Effector memory CD4-positive, alpha-beta T cell (primary cell): ENCODE measurements at places on chromosomes 3 and 15.

- no peak for DNase-seq
- no peak overlapping the region for H3K27ac ChIP-seq
- H3K4me3 ChIP-seq: no peak overlapping the region
- no peaks in the 10 kb centered on the region for H3K36me3 ChIP-seq
Measured at GRCh38 chr15:25993506-25993905, 130.4 kb upstream of the ATP10A start.

DNA sequence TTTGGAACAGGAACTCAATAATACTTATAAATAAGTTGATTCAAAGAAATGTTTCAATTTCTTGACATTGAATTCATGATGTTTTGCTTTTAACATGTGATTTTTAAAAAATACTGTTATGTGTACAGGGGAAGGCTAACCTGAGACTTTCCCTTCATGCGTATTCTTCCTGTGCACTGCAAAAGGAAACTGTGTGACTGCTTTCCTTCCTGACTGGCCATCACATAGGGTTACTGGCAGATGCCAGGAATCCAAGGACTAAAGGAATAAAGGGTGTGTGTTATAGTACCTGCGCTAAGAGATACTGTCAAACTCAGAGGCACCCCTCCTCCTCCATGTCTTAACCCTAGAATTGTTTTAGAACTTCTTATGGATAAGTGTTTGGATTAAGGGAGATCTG lies 236.0 kb downstream of the UBE2E2 start:
- no peak for DNase-seq
- no peak overlapping the region for H3K4me3 ChIP-seq
- H3K27ac ChIP-seq: no peak overlapping the region
- H3K27me3 ChIP-seq: no peaks in the 10 kb centered on the region
- no peaks in the 10 kb centered on the region for H3K36me3 ChIP-seq

- H3K27ac ChIP-seq: no peak overlapping the region
- no peaks in the 10 kb centered on the region for H3K36me3 ChIP-seq
- no peak for DNase-seq
- no peaks in the 10 kb centered on the region for H3K27me3 ChIP-seq
- H3K4me3 ChIP-seq: no peak overlapping the region
Measured at GRCh38 chr3:10628891-10629670, 123.7 kb upstream of the ATP2B2 start.

DNA sequence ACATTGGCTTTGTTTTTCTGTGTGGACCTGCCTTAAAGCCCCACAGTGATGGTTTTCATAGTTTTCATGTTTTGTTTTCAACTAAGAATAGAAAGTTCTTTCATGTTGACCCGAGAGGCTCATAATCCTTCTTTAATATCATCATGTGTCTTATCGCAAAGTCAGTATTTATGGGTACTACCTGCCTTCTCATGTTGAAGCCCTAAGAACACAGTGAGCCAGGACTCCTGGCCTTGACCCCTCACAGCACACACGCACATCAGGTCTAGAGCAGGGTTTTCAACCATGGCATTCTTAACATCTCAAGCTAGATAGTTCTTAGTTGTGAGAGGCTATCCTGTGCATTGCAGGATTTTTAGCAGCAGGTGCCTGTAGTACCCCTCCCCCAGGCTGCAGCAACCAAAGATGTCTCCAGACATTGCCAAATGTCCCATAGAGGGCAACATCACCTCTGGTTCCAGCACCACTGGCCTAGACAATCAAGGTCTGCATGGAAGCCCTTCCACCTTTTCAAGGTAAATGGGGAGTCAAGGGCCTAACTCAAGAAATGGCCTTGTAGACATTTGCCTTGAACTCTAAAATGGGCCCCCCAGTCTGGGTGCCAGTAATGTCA lies 118.3 kb downstream of the MTHFS start:
- no peaks in the 10 kb centered on the region for H3K36me3 ChIP-seq
- H3K27ac ChIP-seq: no peak overlapping the region
- no peaks in the 10 kb centered on the region for H3K4me1 ChIP-seq

GRCh38 chr3:153866901-153867300 lies 254.3 kb upstream of the ARHGEF26 start:
- H3K27ac ChIP-seq: no peak overlapping the region
- DNase-seq: no peak
- no peak overlapping the region for H3K4me3 ChIP-seq
- no peaks in the 10 kb centered on the region for H3K36me3 ChIP-seq
- no peaks in the 10 kb centered on the region for H3K27me3 ChIP-seq

DNA sequence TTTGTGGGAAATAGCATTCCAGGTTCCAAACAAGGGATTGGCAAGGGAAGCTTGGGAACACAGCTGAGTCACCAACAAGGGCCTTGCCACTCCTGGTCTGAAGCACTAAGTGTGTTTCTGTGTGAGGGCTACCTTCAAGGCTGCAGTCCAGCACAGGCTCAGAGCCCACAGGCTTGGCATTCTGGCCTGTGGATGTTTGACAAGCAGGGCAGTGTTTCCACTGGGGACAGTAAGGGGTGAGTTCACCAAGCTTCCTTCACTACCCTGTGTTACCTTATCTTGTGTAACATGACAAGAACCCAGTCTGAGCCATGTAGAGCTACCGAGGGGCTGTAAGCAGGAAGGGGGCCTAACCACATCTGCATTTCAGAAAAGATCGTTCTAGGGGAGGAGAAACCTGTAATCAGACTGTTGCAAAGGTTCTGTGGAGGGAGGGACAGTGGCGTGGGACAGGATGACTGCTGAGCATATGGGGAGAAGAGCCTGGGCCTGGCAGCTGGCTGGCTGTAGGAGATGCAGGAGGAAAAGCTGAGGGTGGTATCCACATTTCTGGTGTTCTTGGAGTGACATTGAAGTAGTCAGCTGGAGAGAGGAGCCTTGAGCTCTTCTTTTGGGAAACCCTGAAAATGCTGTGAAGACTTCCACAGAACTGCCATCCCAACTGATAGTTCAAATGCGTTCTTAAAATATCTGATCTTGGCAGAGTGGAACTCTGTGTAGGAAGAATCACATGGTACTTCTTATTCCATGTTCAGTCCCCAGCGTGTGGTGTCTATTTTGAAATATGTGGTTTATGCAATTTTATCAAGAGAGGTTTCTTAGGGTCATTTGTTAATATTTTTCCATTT lies 61.3 kb downstream of the CTDSPL start:
- H3K4me3 ChIP-seq: no peak overlapping the region
- H3K36me3 ChIP-seq: no peaks in the 10 kb centered on the region
- DNase-seq: no peak
- no peaks in the 10 kb centered on the region for H3K27me3 ChIP-seq
- no peak overlapping the region for H3K27ac ChIP-seq
- no peaks in the 10 kb centered on the region for H3K4me1 ChIP-seq

GRCh38 chr3:111152496-111152895 lies 80.9 kb downstream of the NECTIN3 start:
- no peak for DNase-seq
- H3K27me3 ChIP-seq: no peaks in the 10 kb centered on the region
- H3K4me1 ChIP-seq: no peaks in the 10 kb centered on the region
- H3K36me3 ChIP-seq: no peaks in the 10 kb centered on the region
- H3K4me3 ChIP-seq: no peak overlapping the region
- H3K27ac ChIP-seq: no peak overlapping the region

DNA sequence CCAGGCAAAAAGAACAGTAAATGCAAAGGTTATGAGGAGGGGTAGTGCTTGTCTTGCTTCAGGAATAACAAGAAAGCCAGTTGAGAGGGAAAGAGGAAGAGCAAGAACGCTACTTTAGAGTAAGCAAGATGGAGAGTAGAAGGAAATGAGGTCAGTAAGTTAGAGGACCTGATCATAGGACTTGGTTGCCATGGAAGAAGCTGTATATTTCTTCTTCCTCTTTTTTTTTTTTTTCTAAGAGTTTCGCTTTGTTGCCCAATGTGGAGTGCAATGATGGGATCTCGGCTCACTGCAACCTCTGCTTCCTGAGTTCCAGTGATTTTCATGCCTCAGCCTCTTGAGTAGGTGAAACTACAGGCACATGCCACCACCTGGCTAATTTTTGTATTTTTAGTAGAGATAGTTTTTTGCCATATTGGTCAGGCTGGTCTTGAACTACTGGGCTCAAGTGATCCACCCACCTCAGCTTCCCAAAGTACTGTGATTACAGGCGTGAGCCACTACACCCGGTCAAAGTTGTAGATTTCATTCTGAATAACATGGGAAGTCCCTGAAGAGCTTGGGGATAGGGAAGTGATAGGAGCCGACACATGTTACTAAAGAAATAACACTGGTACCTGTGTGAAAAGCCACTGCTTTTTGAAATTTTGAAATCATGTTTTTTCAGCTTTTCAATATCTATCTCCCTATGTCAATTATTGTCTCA lies 527.9 kb upstream of the NAALADL2 start:
- no peak overlapping the region for H3K27ac ChIP-seq
- no peaks in the 10 kb centered on the region for H3K36me3 ChIP-seq
- DNase-seq: no peak
- no peaks in the 10 kb centered on the region for H3K4me1 ChIP-seq

- H3K4me1 ChIP-seq: no peaks in the 10 kb centered on the region
- no peak overlapping the region for H3K27ac ChIP-seq
- H3K36me3 ChIP-seq: no peaks in the 10 kb centered on the region
Measured at GRCh38 chr3:177893331-177893730, 642.9 kb upstream of the KCNMB2 start.

DNA sequence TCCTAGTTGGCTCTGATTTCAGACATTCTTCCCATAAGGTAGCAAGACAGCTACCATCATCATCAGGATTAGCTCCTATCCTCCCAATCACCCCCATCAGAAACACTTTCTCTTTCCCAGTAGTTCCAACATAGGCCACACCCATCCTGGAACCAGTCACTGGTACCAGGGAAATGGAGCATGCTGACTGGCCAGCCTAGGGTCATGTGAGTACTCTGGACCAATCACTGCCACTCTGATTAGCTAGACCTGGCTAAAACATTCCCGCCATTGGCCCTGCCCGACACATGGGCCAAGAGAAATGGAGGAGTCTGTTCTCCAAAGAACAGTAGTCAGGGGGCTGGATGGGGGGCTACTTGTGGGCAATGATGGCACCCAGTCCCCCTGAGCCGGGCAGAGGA lies 12.4 kb downstream of the EFCC1 start:
- DNase-seq: no peak
- no peaks in the 10 kb centered on the region for H3K27me3 ChIP-seq
- no peak overlapping the region for H3K4me3 ChIP-seq
- peaks cover 39% of the 10 kb centered on the region for H3K4me1 ChIP-seq
- no peak overlapping the region for H3K27ac ChIP-seq

DNA sequence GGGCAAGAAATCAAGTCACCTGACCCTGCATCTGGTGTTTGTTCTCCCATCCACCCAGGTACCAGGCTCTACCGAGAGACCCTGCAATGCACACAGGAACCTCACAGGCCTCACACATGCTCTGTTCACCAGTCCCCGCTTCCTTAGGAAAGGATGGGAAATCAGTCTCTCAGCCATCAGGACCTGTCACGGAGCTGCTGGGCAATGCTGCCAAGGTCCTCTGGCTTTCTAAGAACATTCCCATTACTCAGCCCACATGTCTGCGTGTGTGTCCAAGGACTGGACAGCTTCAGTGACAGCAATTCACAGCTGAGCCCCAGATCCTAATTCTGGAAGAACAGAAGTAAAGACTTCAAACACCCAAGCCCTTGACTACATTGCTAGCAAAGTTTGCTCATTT lies 6.5 kb upstream of the SRGAP3 start:
- no peaks in the 10 kb centered on the region for H3K4me1 ChIP-seq
- no peaks in the 10 kb centered on the region for H3K27me3 ChIP-seq
- H3K36me3 ChIP-seq: no peaks in the 10 kb centered on the region

- H3K36me3 ChIP-seq: no peaks in the 10 kb centered on the region
- DNase-seq: no peak
- no peaks in the 10 kb centered on the region for H3K4me1 ChIP-seq
- no peak overlapping the region for H3K27ac ChIP-seq
Measured at GRCh38 chr3:153897842-153898241, 223.3 kb upstream of the ARHGEF26 start.

GRCh38 chr3:10023587-10024310 lies 2.5 kb upstream of the FANCD2 start:
- DNase-seq: no peak
- H3K36me3 ChIP-seq: peaks cover 41% of the 10 kb centered on the region
- peaks cover 13% of the 10 kb centered on the region for H3K4me1 ChIP-seq
- H3K27ac ChIP-seq: no peak overlapping the region
- H3K4me3 ChIP-seq: no peak overlapping the region

DNA sequence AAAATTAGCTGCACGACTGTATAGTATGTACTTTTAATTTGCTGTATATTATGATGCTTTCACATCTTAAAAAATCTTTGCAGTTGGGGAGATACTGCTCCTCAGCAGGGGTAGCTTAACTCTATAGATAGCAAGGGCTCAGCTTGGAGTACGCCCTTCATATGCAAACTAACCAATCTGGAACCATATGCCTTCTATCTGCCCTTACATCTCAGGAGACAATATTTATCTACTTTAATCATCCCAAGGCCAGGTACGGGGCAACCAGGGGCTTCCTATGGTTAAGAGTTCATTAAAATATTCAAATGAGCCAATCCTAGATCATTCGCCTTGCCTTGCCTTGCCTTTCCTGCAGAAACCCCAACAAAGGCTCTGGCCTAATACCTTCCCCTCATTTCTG lies 204.1 kb upstream of the ZBTB20 start:
- no peak for DNase-seq
- H3K4me3 ChIP-seq: no peak overlapping the region
- no peak overlapping the region for H3K27ac ChIP-seq
- no peaks in the 10 kb centered on the region for H3K27me3 ChIP-seq
- H3K4me1 ChIP-seq: no peaks in the 10 kb centered on the region

GRCh38 chr3:171456765-171457606 lies 3.2 kb downstream of the TNIK start:
- no peaks in the 10 kb centered on the region for H3K27me3 ChIP-seq
- peak overlapping the region; percentile 76 for H3K27ac ChIP-seq
- no peak for DNase-seq
- no peaks in the 10 kb centered on the region for H3K36me3 ChIP-seq

DNA sequence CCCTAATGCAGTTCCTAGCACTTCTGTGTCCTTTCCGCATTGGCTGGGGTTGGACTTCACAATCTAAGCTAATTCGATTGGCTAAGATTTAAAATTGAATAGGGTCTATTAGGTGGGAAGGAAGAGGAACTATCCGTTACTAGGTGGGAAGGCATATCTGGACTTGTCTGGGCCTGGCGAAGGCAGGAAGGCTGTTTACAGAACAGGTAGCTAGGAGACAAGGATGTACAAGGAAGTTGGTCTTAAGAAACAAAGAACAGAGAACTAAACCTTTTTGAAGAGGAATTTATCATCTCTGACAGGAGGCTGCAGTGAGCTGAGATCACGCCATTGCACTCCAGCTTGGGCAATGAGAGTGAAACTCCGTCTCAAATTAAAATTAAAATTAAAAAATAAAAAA lies 17.3 kb upstream of the ATG7 start:
- no peaks in the 10 kb centered on the region for H3K27me3 ChIP-seq
- DNase-seq: no peak
- no peak overlapping the region for H3K4me3 ChIP-seq
- no peak overlapping the region for H3K27ac ChIP-seq

DNA sequence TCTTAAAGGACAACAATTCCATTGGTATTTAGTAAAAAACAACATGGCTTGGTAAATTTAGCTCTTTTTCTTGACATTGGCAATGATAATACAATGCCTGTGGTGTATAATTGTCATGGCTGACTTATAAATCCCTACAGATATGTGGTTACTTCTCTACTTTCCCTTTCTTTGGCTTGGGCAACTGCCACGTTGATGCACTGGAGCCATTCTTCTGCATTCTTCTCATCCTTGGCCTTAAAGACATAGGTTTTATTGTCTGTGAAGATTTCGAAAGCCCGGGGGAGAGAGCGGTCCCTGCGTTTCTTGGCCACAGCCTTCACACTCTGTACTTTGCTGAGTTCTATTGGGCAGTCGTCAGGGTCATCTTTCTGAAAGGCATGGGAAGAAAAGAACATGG lies 101.1 kb upstream of the CCNL1 start:
- H3K4me3 ChIP-seq: no peak overlapping the region
- no peak overlapping the region for H3K27ac ChIP-seq
- DNase-seq: no peak
- no peaks in the 10 kb centered on the region for H3K27me3 ChIP-seq
- no peaks in the 10 kb centered on the region for H3K36me3 ChIP-seq
